ENCODE measurements at places on chromosomes 5 and 9.

- DNase-seq, result no peak
Observed at GRCh38 chr5:73515232-73515631, 17.0 kb downstream of the BTF3 start.

GRCh38 chr5:62982348-62982747 is 403.7 kb downstream of the LRRC70 start:
- DNase-seq, result peak; percentile 12

DNA sequence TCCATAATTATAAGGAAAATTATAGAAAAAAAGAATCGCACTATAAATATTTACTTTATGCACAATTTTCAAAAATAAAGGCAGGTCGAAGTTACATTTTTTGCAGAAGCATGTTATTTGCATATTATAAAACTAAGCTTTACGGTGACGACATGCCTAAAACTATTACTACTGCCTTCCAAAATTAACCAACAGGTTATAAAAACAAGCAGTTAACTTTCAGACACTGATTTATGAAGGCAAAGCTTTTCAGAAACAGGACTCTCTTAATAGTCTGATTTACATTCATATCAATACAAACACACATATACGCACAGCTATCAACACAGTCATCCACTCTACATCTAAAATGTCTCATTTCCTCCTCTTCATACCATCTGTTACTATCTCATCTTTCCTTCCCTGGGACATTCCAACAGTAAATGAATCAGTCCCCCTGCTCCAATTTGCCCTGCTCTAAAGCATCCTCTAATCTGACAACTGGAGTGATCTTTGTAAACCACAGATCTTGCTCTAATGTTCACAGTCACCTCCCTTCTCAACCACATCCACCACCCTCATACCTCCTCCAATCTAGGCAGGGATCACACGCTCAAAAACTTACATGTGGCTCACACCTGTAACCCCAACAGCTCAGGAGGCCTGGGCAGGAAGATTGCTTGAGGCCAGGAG is 21.6 kb downstream of the FBXW11 start:
- no peak for DNase-seq

DNA sequence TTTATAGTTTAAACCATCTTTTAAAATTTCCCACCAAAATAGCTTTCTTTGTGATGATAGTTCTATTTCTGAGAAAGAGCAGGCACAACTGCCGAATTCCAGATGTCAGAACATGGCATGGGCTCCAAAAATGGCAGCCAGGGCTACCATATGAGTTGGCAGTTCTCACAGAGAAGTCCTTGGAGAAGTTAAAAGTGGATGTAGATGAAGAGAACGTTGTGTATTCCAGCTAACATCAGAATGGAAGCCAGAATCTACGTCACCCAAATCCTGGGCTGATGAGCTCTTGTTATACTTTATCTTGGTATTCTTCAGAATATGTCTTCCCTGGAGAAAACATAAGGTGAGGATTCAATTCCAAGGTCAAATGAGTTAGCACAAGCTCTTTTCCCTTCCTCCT is 66.9 kb upstream of the BASP1 start:
- no peak for DNase-seq

DNA sequence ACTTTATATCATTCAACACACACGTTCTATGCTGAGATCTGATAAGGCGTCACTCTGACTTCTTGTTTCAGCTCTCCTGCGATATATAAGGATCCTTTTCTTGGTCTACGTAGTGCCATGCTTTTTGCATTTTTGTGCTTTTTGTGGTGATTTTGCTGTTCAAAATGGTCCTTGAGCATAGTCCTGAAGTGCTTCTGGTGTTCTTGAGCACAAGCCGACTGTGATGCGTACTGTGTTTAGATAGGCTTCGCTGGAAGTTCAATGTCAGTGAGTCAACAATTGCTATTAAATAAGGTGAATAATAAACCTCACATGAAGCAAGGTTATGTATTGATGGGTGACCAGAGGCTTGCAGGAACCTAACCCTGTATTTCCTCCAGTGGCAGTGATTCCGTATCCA is 46.8 kb downstream of the ACO1 start:
- no peak for DNase-seq

GRCh38 chr5:155299386-155300005 is 285.9 kb downstream of the KIF4B start:
- no peak for DNase-seq

DNA sequence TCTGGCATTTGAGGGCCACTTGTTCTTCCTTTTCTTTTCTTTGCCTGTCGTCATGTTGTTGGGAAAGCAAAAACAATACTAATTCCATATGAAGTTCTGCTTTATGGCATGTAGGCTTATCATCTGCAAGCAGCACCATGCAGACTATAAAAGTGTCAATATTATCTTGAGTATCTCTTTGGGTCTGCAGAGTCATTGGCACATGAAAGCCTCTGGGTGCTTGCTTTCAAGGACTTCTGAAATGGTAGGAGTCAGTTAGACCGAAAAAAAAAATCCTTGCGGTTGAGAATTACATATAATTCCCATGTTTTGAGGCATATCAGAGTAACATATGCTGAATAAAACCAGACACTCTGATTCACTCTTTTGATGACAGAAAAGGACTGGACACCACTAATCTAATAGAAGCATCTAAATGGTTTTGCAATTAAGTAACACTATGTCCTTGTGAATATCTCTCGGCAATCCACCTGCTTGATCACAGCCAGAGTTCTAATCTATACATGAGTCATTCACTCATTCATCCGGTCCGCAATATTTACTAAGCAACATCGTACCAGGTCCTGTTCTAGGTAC is 44.4 kb downstream of the GNAQ start:
- no peak for DNase-seq

- DNase-seq, result no peak
Observed at GRCh38 chr5:134549714-134550113, 24.2 kb downstream of the JADE2 start.

GRCh38 chr9:116550696-116551436 is 136.2 kb upstream of the TRIM32 start:
- no peak for DNase-seq

GRCh38 chr5:111511174-111511830 is 1.0 kb downstream of the STARD4 start:
- no peak for DNase-seq

- no peak for DNase-seq
Observed at GRCh38 chr5:99815-100214, 7.8 kb downstream of the PLEKHG4B start.

- DNase-seq, result no peak
Observed at GRCh38 chr9:129327552-129328328, 149.7 kb upstream of the IER5L start.

GRCh38 chr9:95517559-95518425 is 1.0 kb upstream of the PTCH1 start:
- no peak for DNase-seq

- DNase-seq, result no peak
Observed at GRCh38 chr5:58459146-58460001, 512 bp downstream of the PLK2 start.

- no peak for DNase-seq
Observed at GRCh38 chr9:70218767-70219166, 40.0 kb upstream of the SMC5 start.

- DNase-seq, result no peak
Observed at GRCh38 chr9:124351672-124352468, 63.4 kb downstream of the PSMB7 start.

DNA sequence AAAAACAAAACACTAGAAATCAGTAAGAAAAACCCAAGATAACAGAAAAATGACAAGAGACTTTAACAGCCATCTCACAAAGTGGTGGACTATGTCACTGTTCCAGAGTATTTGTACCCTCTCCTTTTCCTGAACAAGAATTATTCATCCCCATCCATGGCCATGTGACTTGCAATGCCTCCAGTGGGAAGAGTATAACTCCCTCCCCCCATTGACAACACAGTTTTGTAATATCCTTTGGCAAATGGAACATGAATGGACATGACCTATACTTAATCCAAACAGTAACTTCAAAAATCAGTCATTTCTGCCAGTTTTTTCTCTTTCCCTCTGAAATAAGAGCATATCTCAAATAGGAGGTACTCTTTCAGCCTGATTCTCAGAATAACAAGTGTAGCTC is 33.9 kb downstream of the PTBP3 start:
- DNase-seq, result no peak

GRCh38 chr5:124627815-124628595 is 118.4 kb downstream of the ZNF608 start:
- no peak for DNase-seq

DNA sequence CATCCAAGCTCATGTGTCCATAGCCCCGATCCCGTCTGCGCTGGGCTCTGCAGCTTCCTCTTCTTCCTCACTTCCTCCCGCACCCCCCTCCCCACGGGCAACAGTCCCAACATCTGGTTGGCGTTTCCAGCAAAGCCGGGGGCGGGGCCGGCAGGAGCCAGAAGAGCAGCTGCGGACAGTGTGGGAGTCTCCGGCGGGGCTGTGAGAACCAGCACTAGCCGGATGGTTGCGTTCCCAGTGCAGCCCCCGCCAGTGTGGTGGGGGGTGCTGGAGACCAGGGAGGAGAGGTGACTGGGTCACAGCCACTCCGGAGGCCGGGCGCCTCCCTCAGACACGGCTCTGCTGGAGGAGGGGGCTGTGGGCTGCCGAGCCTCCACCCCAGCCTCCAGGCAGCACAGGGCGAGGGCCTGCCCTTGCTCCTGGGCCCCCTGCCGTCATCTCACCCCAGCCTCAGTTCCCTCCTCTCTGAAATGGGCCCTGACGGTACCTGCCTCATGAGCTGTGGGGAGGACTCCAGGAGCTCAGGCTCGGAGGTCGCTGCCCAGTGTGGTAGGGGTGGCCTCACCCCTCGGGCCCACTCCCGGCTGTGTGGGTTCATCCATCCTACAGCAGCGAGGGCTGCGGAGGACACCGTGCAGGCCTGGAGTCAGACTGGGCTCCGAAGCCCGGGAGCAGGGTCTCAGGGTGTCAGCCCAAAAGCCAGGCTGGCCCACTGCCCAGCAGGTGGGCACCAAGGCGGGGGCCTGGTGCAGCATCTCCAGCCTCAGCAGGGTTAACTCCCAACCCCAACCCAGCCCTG is 41.5 kb upstream of the NOTCH1 start:
- peak; percentile 67 for DNase-seq

- no peak for DNase-seq
Observed at GRCh38 chr9:132357764-132358163, 3.0 kb upstream of the SETX start.

DNA sequence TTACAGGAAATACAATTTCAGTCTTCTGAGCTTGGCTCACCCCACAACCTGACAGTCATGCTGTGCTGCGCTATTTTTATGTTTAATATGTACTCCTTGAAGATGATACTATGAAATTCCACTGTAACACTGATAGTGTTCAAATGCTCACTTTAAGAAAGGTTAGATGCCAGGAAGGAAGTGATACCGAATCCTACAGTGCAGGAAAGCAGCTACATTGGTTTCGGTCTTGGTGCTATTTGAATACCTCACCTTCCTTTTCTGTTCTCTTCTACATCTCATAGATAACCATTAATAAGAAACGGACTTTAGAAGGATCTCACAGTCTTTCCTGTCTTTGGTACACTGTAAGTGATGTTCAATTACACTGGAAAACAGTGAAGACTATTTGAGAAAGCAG is 117.6 kb downstream of the SEMA5A start:
- no peak for DNase-seq

GRCh38 chr5:173806270-173807035 is 81.7 kb upstream of the CPEB4 start:
- no peak for DNase-seq

DNA sequence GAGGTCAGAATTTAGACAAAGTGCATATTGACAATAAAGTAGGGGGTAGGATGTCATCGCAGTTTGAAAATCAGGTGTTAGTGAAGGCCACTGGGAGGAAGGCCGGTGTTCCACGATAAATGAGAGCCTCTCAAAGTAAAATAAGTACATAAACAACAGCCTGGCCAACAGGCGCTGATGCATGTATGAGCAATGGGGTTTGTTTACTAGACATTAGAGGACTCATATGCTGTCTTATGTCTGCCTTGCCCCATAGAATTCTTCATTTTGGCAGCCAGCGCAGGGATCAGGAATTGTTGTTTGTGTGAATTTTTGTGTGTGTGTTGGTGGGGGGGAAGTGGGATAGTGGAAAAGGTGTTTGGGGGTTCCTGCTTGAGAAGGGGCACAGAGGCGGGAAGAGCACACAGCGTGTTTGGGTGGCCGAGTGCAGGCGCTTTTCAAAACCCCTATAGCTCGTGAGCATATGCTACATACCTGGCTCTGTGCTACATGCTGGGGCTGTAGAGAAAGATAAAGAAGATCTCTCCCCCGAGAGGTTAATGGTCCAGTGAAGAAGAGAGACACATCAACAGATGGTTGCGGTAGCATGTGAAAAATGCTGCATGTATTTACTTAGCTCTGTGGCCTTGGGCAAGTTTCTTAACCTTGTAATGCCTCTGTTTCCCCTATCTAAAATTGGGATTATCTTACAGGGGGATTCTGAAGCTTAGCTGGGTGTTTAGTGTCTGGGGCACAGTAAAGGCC is 11.5 kb downstream of the SNX30 start:
- DNase-seq, result no peak
